Skin of body (tissue), 3 donors: ENCODE measurements at places on chromosomes 5 and 9.

DNA sequence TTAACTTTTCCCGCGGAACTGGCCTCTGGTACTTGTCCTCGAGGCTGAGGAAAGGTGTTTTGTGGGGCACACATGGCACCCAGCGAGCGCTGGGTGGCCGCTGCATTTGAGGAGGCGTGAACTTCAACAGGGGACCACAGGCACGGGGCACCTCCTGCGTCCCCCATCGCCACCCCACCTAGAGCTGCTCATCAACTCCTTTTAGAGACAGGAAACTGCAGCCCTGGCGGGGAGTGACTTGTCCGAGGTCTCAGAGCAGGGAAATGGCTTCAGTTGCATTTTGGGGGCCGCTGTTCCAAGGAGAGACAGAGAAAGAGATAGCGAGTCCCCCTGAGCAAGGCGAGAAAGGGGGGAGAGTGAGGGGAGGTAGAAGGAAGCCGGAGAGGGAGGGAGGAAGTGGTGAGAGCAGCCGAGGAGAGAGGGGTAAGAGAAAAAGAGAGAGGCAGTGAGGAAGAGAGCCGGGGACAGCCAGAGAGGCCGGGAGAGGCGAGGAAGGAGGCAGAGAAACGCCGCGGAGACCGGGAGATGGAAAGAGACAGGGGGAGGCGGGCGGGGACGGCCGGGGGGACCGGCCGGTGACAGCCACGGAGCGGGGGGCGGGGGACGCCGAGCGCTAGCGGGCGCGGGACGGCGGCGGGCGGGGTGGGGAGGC lies 12.5 kb upstream of the LHX2 start:
- no peak for DNase-seq

DNA sequence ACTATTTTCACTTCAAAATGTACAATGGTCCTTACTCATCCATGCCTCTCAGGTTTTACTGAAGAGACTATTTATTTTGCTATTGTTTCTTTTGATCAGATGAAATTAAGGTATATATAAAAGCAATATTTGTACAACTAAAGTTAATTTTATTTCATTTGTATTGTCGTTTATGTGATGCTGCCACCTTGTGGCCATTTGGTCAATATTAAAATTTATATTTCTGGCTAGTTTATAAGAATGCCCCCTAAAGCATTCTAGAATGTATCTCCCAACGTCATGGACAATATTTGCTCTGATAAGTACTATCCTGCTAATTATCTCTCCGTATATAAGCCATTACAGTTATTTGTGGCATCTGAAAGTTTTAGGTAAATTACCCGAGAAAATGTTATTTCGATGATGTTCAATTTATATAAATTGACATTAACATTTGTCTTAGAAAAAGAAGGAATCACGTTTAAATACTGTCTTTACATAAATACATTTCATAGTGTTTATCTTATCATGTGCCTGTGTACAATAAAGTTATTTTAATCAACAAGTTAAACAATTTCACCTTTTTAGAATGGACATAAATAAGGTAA lies 680.0 kb downstream of the TAF11L14 start:
- DNase-seq: no peak

- peak; percentile 79 for DNase-seq
Measured at GRCh38 chr5:135578685-135579341, at the start of gene CXCL14. Gene CXCL14 (minus strand): TSS chr5:135578991. CDS start chr5:135578778, 213 bp downstream.

GRCh38 chr5:172334196-172334595 lies 50.6 kb upstream of the UBTD2 start:
- DNase-seq: no peak

- DNase-seq: no peak
Measured at GRCh38 chr5:154776167-154776566, 21.0 kb downstream of the LARP1 start.

GRCh38 chr9:118059484-118060278 lies 355.5 kb downstream of the TLR4 start:
- DNase-seq: no peak
